ENCODE measurements at places on chromosomes 3 and 15. TPM values are rescaled to one million over a fixed set of nuclear protein-coding genes. Genes with fewer than 3 reads are reported as not detected.

- no peak for DNase-seq
- H3K36me3 ChIP-seq = no peaks in the 10 kb centered on the region
These were observed 255.6 kb upstream of the LMCD1 start for GRCh38 chr3:8246070-8246469.

DNA sequence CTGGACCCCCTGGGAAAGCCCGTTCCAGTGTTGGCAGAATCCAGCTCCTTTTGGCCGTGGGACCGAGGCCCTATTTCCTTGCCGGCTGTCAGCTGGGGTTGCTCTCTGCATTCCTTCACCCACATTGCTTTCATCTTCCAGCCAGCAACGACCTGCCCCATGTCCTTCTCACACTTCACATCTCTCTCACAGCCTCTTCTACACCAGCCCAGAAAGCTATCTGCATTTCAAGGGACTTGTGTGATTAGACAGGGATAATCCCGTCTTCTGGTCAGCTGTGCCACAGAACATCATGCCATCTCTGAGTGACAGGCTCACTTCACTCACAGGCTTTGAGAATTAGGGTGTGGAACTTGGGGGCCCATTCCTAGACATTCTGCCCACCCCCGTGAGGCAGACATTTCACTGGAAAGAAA lies 16.4 kb downstream of the EFCC1 start:
- H3K4me1 ChIP-seq = no peaks in the 10 kb centered on the region
- no peak for DNase-seq
- no peaks in the 10 kb centered on the region for H3K27me3 ChIP-seq
- no peaks in the 10 kb centered on the region for H3K36me3 ChIP-seq

GRCh38 chr15:32818758-32819447 lies 101.1 kb downstream of the GREM1 start:
- H3K27ac ChIP-seq = no peak overlapping the region
- H3K27me3 ChIP-seq = no peaks in the 10 kb centered on the region
- no peak for DNase-seq
- no peaks in the 10 kb centered on the region for H3K36me3 ChIP-seq

The TGM4 gene
- not detected for total RNA-seq

The DNAJA4 gene
- 3.4 TPM for total RNA-seq
